Motor neuron (in vitro differentiated cells): ENCODE measurements at places on chromosomes 2 and 18. TPM values are rescaled to one million over a fixed set of nuclear protein-coding genes. Genes with fewer than 3 reads are reported as not detected.

Gene ALKAL2
- 1.3 and 2.0 TPM in 2 replicates for total RNA-seq

- ATAC-seq: no peak
Observed at GRCh38 chr2:172200495-172201085, 97.9 kb upstream of the DLX2 start.

- ATAC-seq: no peak
Observed at GRCh38 chr2:210318891-210319290, 3.9 kb upstream of the MYL1 start.

DNA sequence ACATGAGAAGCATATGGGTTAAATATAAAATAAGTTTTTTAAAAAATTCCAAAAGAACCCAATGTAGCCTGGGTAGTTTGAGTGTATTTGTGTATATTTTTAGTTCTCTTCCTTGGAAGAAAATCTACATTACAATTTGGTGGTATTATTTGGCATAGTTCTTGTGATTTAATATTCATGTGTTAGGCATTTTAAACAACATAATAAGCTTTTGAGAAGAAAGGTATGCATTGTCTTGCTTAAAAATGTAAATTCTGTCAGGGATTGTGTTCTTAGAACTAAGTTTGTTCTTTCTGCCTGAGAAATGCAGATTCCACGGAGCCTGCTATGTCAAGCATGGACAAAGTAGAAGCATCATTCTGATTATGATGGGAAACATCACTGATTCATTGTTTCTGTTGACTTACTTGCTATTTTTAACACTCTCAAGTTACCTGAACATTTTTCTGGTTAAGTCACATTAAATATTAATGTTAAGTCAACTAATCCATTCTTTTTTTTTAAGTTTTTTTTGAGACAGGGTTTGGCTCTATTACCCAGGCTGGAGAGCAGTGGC, 49.4 kb downstream of the TNFRSF11A start:
- ATAC-seq: no peak

- no peak for ATAC-seq
Observed at GRCh38 chr2:60960706-60961105, 56.8 kb upstream of the PEX13 start.
